ENCODE measurements at places on chromosomes 12 and 14. TPM values are rescaled to one million over a fixed set of nuclear protein-coding genes. Genes with fewer than 3 reads are reported as not detected.

The TSPAN19 gene
- not detected for total RNA-seq

The GDF3 gene
- total RNA-seq = 0.74 TPM

The NGDN gene
- total RNA-seq = 33.4 TPM

The SPIC gene
- not detected for total RNA-seq

The TMEM260 gene
- 11.8 TPM for total RNA-seq

The TTC9 gene
- 0.05 TPM for total RNA-seq

The ETFBKMT gene
- total RNA-seq = 1.9 TPM
